Colonic mucosa (tissue), 4 donors: ENCODE measurements at places on chromosomes 11 and 22. TPM values are rescaled to one million over a fixed set of nuclear protein-coding genes. Genes with fewer than 3 reads are reported as not detected.

GRCh38 chr11:86999859-87000753, 37.6 kb upstream of the TMEM135 start:
- H3K27ac ChIP-seq: no peak overlapping the region
- no peak for DNase-seq
- H3K27me3 ChIP-seq: no peaks in the 10 kb centered on the region
- H3K4me1 ChIP-seq: no peaks in the 10 kb centered on the region
- no peak overlapping the region for H3K4me3 ChIP-seq
- H3K36me3 ChIP-seq: no peaks in the 10 kb centered on the region

DNA sequence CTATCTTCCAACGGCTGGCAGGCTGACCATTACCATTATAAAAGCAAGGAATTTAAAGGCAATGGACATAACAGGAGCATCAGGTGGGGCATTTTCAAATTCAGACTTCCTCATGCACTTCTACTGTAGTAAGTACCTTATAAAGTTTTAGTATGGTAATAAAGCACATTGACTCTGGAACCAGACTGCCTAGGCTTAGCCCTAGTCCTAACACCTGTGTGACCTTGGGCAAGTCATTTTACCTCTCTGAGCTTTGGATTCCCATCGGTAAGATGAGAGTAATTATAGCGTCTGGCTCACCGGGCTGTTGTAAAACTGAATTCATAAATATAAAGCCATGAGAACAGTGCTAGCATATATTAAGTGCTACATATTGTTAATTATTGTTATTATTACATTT, 69.2 kb upstream of the OLFML1 start:
- no peak for DNase-seq
- H3K27ac ChIP-seq: no peak overlapping the region
- no peaks in the 10 kb centered on the region for H3K36me3 ChIP-seq
- H3K27me3 ChIP-seq: no peaks in the 10 kb centered on the region
- H3K4me1 ChIP-seq: no peaks in the 10 kb centered on the region

- no peaks in the 10 kb centered on the region for H3K4me1 ChIP-seq
- no peaks in the 10 kb centered on the region for H3K36me3 ChIP-seq
- no peak overlapping the region for H3K27ac ChIP-seq
Observed at GRCh38 chr11:105100981-105101630, 38.5 kb downstream of the CARD18 start.

DNA sequence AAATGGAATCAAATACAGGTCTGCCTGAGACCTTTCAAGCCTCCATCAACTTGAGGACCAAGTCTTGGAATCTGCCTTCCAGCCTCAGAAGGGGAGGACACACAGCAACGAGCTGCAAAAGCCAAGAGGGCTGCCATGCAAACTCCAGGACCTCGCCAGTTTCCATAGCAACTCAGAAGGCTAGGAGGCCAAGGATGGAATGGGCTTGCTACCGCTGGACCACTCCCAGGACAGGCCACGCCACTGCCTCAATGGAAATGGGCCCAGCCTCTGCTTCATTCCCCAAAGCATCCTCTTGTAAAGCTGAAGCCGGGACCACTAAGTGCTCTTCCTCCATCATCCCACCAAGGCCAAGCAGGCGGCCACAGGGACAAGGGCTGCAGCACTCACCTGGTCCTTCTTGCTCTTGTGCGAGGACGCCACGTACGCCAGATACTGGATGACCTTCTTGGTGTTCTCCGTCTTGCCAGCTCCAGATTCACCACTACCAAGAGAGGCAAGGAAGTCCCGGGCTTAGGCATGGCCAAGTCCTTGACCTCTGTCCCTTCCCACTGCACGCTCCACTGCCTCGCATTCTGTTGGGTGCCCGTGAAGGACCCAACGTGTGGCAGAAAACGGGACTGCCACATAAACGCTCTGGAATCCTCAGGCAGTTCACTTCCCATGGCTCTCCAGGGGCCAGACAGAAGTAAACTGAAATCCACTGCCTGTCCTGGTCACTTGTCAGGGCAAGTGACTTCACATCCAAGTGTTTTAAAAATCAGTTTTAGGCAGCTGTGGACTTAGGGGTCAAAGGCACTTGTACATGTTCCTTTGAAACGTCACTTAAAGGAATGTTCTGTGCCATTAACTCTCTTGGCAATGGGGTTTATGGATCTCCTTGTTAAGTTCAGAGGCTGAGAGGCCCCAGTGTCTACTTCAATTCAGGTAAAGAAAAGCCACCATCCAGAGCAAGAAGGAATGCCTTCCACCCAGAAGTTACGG, 61.3 kb downstream of the MYH9 start:
- H3K4me3 ChIP-seq: no peak overlapping the region
- peak overlapping the region; percentile 79 for H3K27ac ChIP-seq
- peaks cover 40% of the 10 kb centered on the region for H3K4me1 ChIP-seq
- no peaks in the 10 kb centered on the region for H3K27me3 ChIP-seq
- DNase-seq: no peak

DNA sequence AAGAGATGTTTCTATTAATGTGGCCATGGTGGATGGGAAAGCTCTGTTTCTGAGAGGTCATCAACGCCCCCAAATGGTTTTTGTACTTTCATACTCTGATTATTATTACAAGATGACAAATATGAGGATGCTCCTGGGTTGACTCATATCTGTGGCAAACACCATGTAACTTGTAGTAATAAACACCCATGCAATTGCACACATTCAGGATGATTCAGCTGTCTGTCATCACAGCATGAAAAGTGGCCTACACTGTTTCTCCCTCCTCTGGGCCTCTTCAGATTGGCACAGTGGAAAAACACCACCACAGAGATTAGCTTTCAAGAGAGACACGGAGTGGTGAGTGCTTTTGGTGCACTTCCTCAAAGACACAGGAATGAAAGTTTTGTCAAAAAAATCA, 85.4 kb downstream of the MTNR1B start:
- H3K4me3 ChIP-seq: no peak overlapping the region
- no peak overlapping the region for H3K27ac ChIP-seq
- no peaks in the 10 kb centered on the region for H3K4me1 ChIP-seq
- H3K27me3 ChIP-seq: no peaks in the 10 kb centered on the region

DNA sequence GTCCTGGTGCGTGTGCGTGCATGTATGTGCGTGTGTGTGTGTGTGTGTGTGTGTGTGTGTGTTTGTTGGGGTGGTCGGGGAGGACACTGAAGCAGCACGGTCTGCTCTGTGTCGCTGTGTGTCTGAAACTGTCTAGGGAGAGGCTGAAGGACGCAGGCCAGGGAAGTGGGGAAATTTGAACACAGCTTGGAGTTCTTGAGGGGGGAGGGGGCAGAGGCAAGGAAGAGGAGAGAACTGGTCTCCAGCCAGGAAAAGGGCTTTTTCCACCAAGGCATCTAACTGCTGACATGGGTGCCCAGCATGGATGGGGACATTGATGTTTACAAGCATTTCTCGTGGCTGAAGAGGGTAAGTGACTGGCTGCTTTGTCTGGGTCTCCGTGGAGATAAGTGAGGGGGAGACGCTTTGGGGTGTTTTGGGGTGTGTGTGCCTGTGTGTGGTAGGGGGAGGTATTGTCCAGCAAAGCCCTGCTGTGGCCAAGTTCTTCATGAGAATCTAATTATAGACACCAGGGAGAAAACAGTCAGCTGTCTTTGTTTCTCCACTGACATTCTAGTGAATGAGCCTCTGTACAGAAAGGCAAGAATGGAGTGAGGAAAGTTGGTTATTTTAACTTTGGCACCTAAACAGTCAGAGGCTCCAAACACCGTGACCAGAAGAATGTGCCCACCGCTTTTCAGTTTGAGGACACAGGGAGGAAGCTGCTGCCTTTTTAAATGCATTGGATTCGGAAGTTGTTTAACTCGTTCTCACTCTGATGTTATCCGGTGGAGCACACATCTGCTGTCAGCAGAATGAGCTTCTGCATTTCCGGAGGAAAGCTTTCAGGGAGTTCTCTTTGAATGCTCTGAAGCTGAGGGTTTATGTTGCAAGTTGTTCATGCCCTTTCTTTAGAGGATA, 63.7 kb downstream of the PPFIBP2 start:
- peaks cover 26% of the 10 kb centered on the region for H3K4me1 ChIP-seq
- H3K27ac ChIP-seq: peak overlapping the region; percentile 72
- DNase-seq: peak; percentile 54
- peak overlapping the region; percentile 14 for H3K4me3 ChIP-seq
- H3K27me3 ChIP-seq: no peaks in the 10 kb centered on the region
- H3K36me3 ChIP-seq: no peaks in the 10 kb centered on the region

DNA sequence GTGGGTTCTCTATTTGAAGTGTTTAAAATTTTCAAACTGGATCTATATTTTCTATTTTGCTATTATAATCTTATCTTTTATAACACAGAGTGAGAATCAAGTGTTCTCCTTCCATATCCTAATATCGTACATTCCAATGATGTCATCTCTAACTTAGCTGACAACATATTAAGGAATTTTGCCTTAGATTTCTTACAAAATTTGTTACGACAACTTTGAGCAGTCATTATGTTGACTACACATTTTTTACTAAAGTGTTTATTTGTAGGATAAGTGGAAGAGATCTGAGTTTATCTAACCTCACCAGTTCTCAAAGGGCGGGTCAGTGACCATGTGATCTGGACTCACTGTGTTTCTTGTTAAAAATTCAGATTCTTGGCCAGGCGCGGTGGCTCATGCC, 12.7 kb downstream of the BTG4 start:
- H3K4me3 ChIP-seq: no peak overlapping the region
- H3K27ac ChIP-seq: no peak overlapping the region
- no peaks in the 10 kb centered on the region for H3K27me3 ChIP-seq
- H3K36me3 ChIP-seq: no peaks in the 10 kb centered on the region
- no peak for DNase-seq
- no peaks in the 10 kb centered on the region for H3K4me1 ChIP-seq

GRCh38 chr22:24433828-24434470, 6.5 kb downstream of the ADORA2A start:
- DNase-seq: no peak

Gene KIRREL3
- total RNA-seq: 0.64 TPM

DNA sequence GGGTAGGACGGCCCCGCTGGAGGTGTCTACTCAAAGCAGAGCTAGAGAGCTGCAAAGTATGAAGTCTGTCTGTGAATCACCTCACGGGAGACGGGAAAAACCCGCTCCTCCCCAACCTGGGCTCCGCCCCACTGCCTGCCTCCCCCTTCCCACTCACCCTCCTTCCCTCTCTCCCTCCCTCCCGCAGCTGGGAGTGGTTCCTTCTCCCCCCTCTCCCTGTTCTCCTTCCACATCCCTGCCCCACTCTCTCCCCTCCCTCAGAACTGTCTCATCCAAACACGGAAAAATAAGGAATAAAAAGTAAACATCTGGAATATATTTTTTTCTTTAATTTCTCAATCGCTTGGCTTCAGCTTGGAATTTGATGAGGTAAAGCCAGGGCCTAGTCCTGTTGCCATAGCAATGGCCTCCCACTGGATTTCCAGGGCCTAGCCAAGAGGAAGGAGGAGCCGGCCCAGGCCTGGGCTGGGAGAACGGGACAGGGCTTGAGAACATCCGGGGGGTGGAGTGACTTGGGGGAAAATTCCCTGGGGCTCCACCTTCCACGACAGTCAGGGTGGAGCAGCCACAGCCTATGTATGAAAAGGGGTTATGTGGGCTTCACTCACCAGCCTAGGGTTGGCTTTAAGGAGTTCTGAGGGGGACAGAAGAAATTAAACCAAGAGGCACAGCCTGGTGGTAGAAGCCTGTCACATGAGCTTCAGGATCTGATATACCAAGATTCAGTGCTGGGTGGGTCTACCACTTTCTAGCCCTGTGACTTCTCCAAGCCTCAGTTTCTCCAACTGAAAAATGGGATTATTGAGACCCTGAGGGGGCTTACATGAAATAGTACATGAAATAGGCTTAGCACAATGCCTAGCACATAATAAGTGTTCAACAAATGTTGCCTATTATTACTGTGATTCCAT, 2.2 kb downstream of the TNKS1BP1 start:
- peak; percentile 92 for DNase-seq
- H3K36me3 ChIP-seq: peaks cover 5% of the 10 kb centered on the region
- H3K4me3 ChIP-seq: peak overlapping the region; percentile 74

Gene CNIH2
- total RNA-seq: 0.67 TPM

- H3K27ac ChIP-seq: no peak overlapping the region
- peaks cover 9% of the 10 kb centered on the region for H3K4me1 ChIP-seq
- no peaks in the 10 kb centered on the region for H3K36me3 ChIP-seq
- peak overlapping the region; percentile 58 for H3K4me3 ChIP-seq
Observed at GRCh38 chr11:6472934-6473333, 807 bp downstream of the TRIM3 start.

DNA sequence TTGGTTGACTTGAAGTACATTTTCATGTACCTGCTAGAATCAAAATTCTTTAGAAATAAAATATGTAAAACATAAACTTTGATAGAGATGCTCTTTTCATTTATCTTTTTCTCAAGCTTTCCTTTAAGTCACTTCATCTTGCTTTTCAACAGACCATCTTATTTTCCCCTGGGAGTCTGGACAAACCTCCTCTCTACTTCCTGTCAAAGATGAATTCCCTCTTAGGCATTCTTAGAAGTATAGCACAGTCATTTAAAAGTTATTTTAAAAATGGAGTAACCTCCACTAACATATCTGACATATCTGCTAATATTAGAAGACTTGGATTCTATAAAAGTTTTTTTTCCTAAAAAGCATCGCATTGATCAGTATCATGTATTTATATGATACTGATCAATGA, 84.8 kb upstream of the PAX6 start:
- H3K27ac ChIP-seq: no peak overlapping the region

GRCh38 chr11:3146612-3147256, 18.4 kb downstream of the OSBPL5 start:
- no peaks in the 10 kb centered on the region for H3K36me3 ChIP-seq
- no peaks in the 10 kb centered on the region for H3K27me3 ChIP-seq
- H3K27ac ChIP-seq: peak overlapping the region; percentile 12
- peaks cover 19% of the 10 kb centered on the region for H3K4me1 ChIP-seq

Gene DRD4
- 0.79 TPM for total RNA-seq

DNA sequence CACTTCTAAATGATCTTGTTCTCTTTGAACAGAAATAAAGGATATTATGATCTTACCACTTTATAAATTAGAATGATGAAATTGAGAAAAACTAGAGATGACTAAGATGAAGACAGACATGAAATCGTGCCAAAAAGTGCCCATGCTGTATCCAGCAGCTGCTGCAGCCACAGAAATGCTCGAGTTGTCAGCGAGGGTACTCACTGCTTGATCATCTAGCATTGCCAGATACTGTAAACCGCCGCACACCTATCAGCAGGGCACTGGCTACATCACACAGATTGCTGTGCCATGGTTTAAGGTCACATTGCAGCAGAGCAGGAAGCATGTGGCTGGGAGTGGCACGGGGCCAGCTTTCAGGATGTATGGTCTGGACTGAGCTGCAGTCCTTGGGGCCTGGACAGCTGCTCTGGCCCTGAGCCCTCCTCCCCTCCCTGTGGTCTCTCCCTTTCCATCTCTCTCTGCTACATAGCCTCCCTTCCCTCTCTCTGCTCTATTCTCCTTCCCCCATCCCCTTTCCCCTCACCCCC, 51.0 kb upstream of the SEPTIN5 start:
- H3K4me1 ChIP-seq: no peaks in the 10 kb centered on the region
- peak; percentile 39 for DNase-seq
- H3K4me3 ChIP-seq: no peak overlapping the region
- no peak overlapping the region for H3K27ac ChIP-seq
- H3K36me3 ChIP-seq: no peaks in the 10 kb centered on the region

Gene RBM7
- total RNA-seq: 28.3 TPM
